ENCODE measurements at places on chromosomes 12 and 14.

DNA sequence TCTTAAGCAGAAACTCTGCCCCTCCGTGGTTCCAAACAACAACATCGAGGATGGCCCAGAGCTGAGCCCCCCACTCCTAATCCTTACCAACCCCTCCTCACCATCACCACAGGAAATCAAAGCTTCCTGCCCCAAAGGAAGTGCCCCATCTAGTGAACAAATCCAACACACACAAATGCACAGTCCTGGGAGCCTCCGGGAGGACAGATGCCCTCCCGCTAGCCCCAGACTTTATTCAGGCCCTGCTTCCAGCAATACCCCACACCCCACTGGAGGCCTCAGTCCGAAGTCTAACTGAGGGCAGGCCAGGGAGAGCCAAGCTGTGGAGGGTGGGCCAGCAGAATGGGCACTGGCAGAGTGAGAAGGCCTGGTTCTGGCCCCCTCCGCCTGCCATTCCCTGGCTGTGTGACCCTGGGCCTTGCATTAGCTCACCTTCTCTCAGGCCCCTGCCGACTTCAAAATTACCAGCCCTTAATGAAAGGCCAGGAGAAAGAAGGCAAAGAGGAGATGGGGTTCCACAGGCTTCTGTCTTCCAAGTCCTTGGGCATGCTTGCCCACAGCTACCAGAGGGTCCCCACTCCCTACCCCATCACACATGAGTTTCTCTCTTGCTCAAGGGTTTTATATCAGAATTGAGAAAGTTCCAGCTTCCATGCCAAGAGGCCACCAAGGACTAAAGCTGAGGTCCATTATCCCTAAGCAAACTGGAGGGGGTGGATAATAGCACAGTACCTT, 2.3 kb downstream of the HDAC7 start:
- DNase-seq: no peak

DNA sequence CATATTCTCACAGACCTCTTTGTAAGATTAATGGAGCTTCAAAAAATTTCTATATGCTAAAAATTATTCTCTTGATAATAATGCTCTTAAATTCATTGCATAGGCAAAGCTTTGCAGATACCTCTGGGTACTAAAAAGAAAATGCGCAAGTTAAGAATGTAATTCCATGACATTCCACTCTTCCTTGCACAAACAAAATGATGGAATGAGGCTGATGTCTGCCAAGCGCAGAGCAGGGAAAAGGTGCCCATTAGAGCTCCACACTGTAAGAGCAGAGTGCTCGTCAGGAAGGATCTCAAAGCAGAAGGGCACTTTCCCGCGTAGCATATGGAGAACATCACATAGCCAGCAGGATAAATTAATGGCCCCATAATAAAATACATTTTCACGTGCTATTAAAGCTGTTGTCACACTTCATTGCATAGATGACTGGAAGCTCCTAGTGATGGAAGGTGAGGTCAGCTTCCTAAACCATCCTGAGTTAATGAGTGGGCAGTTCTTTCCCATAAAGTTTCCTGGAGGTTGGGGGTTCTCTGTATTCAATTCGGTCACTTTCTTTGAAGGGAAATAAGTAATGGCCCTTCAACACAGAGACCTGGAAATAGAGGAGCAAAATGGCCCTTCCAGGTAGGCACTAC, 1058.9 kb downstream of the GALC start:
- no peak for DNase-seq

DNA sequence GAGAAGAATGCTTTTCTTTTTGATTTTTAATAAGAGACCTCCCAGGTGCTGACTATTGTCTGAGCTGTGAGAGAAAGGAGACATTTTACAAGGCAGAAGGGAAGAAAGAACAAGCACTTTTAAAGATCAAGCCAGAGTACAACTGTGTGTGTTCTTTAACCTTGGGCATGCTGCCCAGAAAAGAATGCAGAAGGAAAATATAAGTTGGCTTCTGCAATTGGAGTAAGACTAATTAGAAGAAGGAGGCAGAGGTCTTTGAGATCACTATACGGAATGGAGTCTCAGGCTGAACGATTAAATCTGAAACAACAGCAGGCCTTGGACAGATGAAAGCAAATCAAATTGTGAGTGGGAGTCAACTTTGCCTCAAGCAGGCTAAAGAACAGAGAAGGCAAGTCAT, 230.5 kb downstream of the ATP23 start:
- DNase-seq: no peak

DNA sequence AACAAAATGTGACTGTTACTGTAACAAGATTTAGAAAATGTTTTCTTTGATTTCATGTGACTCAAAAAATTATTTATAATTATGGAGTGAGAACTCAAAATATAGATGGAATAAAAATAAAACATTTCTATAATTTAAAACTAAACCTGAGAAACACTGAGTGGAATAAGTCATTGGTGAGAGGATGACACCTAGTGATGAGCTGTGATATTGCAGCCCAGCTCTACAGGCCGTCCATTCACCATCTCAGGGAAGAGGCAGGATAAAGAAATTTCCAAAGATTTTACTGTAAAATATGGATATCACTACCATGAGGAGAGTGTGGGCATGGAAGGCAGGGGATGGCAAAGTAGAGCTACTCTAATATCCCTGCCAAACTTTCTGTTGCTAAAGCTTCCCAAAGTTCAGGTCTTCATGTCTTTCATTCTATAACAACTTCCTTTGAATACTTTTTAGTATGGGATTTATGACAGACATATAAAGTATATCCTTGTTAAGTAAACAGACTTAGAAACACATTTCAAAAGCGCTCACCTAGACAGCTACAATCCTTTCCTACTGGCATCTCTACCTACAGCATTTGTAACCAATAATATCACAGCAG, 308.0 kb downstream of the ITPR2 start:
- DNase-seq: no peak

DNA sequence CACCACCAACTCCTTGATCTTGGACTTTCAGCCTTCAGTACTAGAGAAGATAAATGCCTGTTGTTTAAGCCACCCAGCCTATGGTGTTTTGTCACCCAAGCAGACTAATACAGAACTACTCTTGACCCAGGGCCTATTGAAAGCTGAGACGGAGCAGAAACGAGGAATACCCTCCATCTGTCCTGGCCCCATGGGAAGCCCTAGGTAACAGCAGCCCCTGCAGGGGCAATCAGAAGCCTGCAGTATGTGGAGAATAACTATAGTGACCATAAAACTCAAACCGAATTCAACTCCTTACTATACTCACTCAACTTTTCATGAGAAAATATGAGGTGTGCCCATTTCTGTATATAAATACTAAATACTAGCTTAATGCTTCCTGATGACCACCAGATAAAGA, 307.4 kb downstream of the NUAK1 start:
- DNase-seq: no peak

DNA sequence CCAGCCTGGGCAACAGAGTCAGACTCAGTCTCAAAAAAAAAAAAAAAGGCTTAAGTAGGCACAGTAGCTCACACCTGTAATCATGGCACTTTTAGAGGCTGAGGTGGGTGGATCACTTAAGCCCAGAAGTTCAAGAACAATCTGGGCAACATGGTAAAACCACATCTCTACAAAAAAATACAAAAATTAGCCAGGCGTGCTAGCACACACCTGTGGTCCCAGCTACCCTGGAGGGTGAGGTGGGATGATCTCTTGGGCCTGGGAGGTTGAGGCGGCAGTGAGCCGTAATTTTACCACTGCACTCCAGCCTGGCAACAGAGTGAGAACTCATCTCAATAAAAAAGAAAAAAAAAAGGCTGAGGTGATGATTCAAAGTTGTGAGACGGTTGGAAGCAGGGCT, 9.1 kb upstream of the RESF1 start:
- DNase-seq: no peak

DNA sequence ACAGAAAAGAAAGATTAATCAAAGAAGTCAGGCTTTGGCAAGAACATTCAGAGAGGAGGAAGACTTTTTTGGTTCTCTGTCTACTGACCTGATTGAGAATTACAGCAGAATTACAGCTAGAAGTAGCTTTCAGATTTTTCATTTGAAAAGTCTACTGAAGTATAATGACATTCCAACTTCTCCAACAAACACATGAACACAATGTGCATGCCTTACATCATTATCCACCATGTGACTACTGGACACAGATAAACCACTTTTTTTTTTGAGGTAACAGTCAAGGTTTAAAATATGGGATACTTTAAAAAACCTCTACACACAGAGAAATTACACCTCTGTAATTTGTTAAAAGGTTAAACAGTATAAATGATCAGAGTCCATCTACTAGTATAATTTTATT, 12.3 kb downstream of the BTBD7 start:
- no peak for DNase-seq

DNA sequence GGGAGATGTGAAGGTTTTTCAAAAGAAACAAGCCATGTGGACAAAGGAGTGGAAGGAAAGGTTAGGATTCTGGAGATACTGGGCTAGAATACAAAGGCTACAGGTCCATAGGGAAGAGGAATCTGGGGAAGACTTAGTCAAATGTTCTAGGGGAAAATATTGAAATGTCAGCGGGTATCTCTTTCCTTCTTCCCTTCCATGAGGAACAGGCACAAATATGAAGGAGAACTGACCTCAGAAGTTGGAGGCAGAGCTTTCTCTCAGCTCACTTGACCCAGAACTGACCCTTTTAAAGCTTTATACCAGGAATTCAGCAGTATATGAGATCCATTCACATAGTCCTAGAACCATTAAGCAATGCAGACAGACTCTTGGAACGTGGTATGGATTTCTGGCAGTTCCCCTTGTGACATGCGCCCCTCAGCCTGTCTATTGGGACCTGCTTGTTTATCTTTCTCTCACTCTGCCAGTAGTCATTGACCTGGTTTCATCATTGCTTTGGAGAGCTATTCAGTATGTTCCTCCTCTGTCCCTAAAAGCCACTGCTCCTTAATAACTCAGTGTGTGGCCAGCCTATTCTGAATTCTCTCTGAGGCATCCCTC, 43.0 kb upstream of the GSG1 start:
- no peak for DNase-seq

DNA sequence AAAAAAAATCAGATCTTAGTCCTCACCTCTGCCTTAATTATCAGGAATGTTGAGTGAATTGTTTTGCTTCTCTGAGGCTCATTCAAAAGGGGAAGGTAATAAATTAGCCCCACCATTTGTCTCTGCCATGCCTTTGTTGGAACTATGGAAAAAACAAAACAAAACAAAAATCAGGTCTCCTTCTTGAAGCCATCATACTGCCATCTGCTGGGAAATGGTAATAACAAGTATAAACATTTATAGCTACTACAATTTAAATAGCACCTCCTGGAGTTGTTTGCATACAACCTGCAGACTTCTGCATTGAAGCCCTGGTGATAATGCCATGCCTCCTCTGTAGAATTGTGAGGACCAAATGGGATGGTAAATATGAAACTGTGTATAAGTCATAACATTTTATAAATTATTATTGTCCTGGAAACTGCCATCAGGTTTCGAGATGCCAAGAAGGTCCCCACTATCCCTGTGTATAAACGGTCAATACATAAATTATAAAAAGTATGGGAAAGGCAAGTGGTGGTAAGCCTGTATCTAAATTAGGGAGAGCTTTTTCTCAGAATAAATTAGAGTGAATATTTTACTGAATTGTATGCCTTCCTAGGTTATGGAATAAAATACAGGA, 87.2 kb upstream of the FGD4 start:
- DNase-seq: peak; percentile 29

DNA sequence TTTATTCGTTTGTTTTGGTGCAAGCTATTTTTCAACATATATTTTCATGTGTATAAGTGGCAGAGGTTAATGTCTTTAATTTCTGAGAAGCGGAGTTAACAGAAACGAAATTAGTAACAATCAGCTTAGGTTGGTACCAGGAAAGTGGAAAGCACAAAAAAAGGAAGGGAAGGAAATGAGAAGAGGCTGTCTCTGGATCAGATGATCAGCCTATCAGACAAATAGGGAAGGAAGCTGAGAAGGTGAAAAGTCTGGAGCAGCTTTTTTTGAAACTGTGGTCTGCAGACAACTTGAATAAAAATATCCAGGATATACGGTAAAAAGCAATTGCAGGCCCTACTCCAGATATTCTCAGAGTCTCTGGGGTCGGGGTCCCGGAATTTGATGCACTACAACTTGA, 265.0 kb downstream of the SSPN start:
- no peak for DNase-seq

GRCh38 chr12:123929946-123930583, 42.6 kb downstream of the CCDC92 start:
- DNase-seq: no peak

- DNase-seq: no peak
Measured at GRCh38 chr12:2226641-2227040, 173.9 kb downstream of the CACNA1C start.

GRCh38 chr12:80472911-80473500, 29.0 kb downstream of the PTPRQ start:
- peak; percentile 8 for DNase-seq

- DNase-seq: no peak
Measured at GRCh38 chr12:54956322-54956721, 28.2 kb downstream of the TESPA1 start.

DNA sequence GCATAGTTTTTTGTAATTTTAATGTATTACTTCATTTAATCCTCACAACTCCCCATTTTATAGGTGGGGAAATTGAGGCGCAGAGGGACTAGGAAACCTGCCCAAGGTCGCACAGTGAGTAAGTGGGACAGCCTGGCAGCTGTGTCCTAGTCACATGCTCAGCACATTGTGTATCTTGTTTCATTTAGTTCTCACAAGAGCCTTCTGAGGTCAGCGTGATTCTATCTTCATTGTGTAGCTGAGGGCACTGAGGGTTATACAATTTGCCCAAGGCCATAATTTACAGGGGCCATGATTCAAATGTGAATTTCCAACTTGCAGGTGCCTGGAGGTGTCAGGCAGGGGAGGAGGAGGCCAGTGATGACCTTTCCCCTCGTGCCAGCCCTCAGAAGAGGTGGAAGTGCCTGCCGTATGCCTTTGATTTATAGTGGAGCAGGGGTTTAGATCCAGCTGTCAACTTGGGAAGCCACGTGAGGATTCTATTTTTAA, 30.3 kb upstream of the SMOC1 start:
- DNase-seq: no peak

- DNase-seq: no peak
Measured at GRCh38 chr12:31817120-31817519, 88.3 kb upstream of the AMN1 start.

DNA sequence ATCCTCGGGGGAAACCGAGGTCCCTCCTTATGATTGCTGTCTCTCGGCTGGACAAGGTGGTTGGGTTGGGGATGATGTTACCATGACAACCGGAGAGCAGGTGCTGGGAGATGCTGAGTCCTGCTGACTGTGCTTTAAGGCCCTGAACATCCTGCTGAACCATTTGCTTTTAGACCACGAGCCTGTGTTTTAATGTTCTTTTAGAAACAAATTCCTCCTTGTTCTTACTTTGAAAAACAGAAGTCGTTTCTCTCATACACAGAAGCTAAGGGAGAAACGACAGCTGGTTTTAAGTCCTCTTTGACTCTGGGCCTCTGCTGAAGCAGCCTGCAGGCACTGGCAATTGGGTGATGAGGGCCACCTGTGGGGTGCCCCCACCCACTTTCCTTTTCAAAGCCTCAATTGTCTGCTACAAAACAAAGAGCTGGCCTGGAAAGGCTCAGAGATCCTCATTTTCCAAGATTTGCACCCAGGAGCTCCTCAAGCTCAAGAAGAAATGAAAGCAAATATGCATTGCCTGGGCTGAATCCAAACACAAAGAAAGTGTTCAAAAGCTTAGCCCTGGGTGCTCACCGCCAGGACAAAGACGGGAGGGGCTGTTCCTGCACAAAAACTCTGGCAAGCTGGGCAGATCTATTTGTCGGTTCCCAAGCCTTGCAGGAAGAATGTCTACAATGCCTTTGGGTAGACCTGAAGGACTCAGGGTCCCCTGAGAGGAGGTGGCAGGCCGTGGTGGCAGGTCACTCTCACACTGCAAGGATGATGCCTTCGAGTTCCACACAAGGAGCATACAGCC, 90.0 kb upstream of the CLMN start:
- DNase-seq: no peak

GRCh38 chr14:90578283-90578985, 181.6 kb downstream of the CALM1 start:
- DNase-seq: no peak

GRCh38 chr12:69509308-69509736, 39.1 kb downstream of the FRS2 start:
- peak; percentile 40 for DNase-seq
